ENCODE measurements at places on chromosomes 7 and 10. TPM values are rescaled to one million over a fixed set of nuclear protein-coding genes. Genes with fewer than 3 reads are reported as not detected.

ZNF736 gene
- 4.8 TPM for total RNA-seq

ASB4 gene
- not detected for total RNA-seq

ACTR3C gene
- total RNA-seq = not detected

STEAP1 gene
- total RNA-seq = 123 TPM

TMEM72 gene
- total RNA-seq = not detected

ATOH7 gene
- total RNA-seq = not detected

IFIT2 gene
- total RNA-seq = 4.2 TPM

SEPTIN7 gene
- total RNA-seq = 232 TPM

STYXL1 gene
- total RNA-seq = 28.0 TPM

ANKRD61 gene
- total RNA-seq = not detected

TDRD1 gene
- 1.7 TPM for total RNA-seq

SPDYE11 gene
- not detected for total RNA-seq

TMEM140 gene
- total RNA-seq = 25.7 TPM

MKI67 gene
- total RNA-seq = 4.4 TPM

SFTPD gene
- total RNA-seq = not detected

SEMA3A gene
- total RNA-seq = 0.34 TPM

CRHR2 gene
- not detected for total RNA-seq

CABCOCO1 gene
- not detected for total RNA-seq

C7orf33 gene
- total RNA-seq = not detected

DYNC1I1 gene
- total RNA-seq = 1.9 TPM

SLC29A4 gene
- total RNA-seq = 1.6 TPM

PLA2G12B gene
- total RNA-seq = not detected

OR13A1 gene
- total RNA-seq = not detected

WDR86 gene
- 2.4 TPM for total RNA-seq

LIPN gene
- not detected for total RNA-seq

DENND11 gene
- 4.0 TPM for total RNA-seq

HOXA7 gene
- total RNA-seq = not detected

ABCC2 gene
- total RNA-seq = 1.8 TPM

TUBB8 gene
- total RNA-seq = not detected

PANK1 gene
- total RNA-seq = 10.4 TPM

ZNF804B gene
- not detected for total RNA-seq

SFTPA1 gene
- not detected for total RNA-seq

CNNM1 gene
- total RNA-seq = 0.05 TPM

ATAD1 gene
- total RNA-seq = 31.8 TPM

FAM180A gene
- 1.3 TPM for total RNA-seq

SEMA3D gene
- total RNA-seq = 0.05 TPM

Data from cardiac ventricle fibroblast (primary cell).